ENCODE measurements at places on chromosomes 13 and 19.

- peak; percentile 95 for DNase-seq
These were observed at the start of gene ELF1 for GRCh38 chr13:41019011-41019487. Gene ELF1, minus strand, starts transcription at chr13:41019316. Its CDS starts 37,262 bp downstream, at chr13:40982054.

- no peak for DNase-seq
These were observed 109.3 kb downstream of the RXFP2 start for GRCh38 chr13:31848621-31849020.

DNA sequence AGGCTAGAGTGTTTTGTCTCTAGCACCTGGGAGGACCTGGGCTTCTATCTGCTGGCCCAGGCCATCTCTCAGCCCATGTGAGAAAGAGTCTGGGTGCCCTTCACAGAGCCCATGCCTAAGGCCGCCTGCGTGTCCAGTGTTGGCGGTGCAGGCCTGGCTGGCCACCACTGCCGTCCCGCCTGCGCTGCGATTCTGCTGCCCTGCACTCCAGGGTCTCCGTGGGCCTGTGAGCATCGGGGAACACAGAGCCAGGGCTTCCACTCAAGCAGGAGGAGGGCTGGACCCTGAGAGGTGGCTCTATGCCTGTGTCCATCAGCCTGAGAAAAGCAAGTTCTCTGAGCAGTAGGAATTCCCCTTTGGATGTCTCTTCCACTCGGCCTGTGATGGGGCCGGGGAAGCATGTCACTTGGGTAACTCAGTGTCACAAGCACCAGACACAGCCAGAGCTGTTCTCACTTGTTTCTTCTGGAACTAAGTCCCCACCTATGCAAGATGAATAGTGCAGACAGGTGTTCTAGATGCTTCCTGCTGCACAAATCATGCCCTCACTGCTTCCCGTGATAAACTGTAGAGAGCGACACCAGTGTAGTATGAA, 93.9 kb downstream of the RAB20 start:
- no peak for DNase-seq

GRCh38 chr13:21149568-21149967, 26.8 kb downstream of the SKA3 start:
- DNase-seq: peak; percentile 54

GRCh38 chr13:76758738-76759137, 127.5 kb downstream of the KCTD12 start:
- no peak for DNase-seq

GRCh38 chr19:4060621-4061177, 6.0 kb downstream of the ZBTB7A start:
- DNase-seq: no peak

DNA sequence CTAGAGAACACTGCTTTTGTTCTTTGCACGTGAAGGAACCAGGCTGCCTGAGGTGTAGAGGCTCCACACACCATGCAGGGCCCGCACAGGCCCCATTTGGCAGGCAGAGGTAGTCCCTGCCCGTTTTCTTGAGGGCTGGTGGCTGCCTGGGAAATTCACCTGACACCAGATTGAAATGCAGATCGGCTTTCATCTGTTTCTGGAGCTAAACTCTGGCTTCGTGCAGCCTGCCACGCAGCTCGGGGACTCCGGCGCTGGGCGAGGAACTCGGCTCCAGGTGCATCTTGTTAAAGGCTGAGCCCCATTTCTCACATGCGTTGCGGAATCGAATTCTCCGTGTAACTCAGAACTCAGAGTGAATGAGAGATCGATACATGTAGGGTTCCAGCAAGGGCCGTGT, 37.7 kb downstream of the ATP11A start:
- DNase-seq: no peak

All from NAMALWA (cell line).